ENCODE measurements at places on chromosomes 3 and 15. TPM values are rescaled to one million over a fixed set of nuclear protein-coding genes. Genes with fewer than 3 reads are reported as not detected.
A peak's percentile ranks its signal among the peaks of the same experiment; 100 is the strongest.

Gene TOP2B
- 135 TPM for total RNA-seq

Gene INAFM2
- 25.1 TPM for total RNA-seq

- H3K4me1 ChIP-seq: peaks cover 67% of the 10 kb centered on the region
- H3K27me3 ChIP-seq: no peaks in the 10 kb centered on the region
- peaks cover 57% of the 10 kb centered on the region for H3K36me3 ChIP-seq
- peak overlapping the region; percentile 9 for H3K4me3 ChIP-seq
- no peak for DNase-seq
Observed at GRCh38 chr3:16488637-16489036, 24.9 kb downstream of the RFTN1 start.

- peaks cover 4% of the 10 kb centered on the region for H3K27me3 ChIP-seq
- DNase-seq: peak; percentile 55
- no peaks in the 10 kb centered on the region for H3K36me3 ChIP-seq
- H3K4me1 ChIP-seq: no peaks in the 10 kb centered on the region
- no peak overlapping the region for H3K27ac ChIP-seq
Observed at GRCh38 chr15:72306211-72306785, 13.7 kb downstream of the CELF6 start.

Data from activated T-helper 1 cell treated with anti-CD3 and anti-CD28 coated beads, Interleukin-12 subunit alpha, Interleukin-12 subunit beta, Interleukin-2, Interleukin-4 antibody, amounts not matched to agents 30 ng/mL and 10 ng/mL and 1 ng/mL, durations not matched to agents 14 hours and 24 hours and 36 hours (primary cell).